Fibroblast of the aortic adventitia (primary cell): ENCODE measurements at places on chromosomes 1 and 21. TPM values are rescaled to one million over a fixed set of nuclear protein-coding genes. Genes with fewer than 3 reads are reported as not detected.

ABCD3 gene
- 35.2 and 37.6 TPM in 2 replicates for total RNA-seq

FCGR3B gene
- total RNA-seq, result not detected in 2 replicates

BACH1 gene
- 81.3 and 86.9 TPM in 2 replicates for total RNA-seq

LRRC3 gene
- 0.16 and 0.45 TPM in 2 replicates for total RNA-seq

AMY1A gene
- not detected in 2 replicates for total RNA-seq

ANXA9 gene
- total RNA-seq, result 0.09 and 0.49 TPM in 2 replicates

CLCA2 gene
- total RNA-seq, result 8.8 and 43.2 TPM in 2 replicates

EPB41 gene
- 31.8 and 42.9 TPM in 2 replicates for total RNA-seq

AADACL4 gene
- not detected in 2 replicates for total RNA-seq

ANKRD45 gene
- total RNA-seq, result 0.09 and 0.82 TPM in 2 replicates

LEPR gene
- 6.3 and 6.9 TPM in 2 replicates for total RNA-seq

ASPM gene
- 7.5 and 52.4 TPM in 2 replicates for total RNA-seq

PGLYRP4 gene
- not detected in 2 replicates for total RNA-seq

CCDC30 gene
- 1.4 and 5.8 TPM in 2 replicates for total RNA-seq

JAM2 gene
- 1.1 and 3.0 TPM in 2 replicates for total RNA-seq

C1orf87 gene
- not detected in 2 replicates for total RNA-seq

PAQR7 gene
- total RNA-seq, result 2.8 and 6.9 TPM in 2 replicates

NPL gene
- total RNA-seq, result 2.3 and 3.8 TPM in 2 replicates

PKN2 gene
- total RNA-seq, result 40.1 and 58.8 TPM in 2 replicates

TLCD4 gene
- total RNA-seq, result 0.25 and 0.36 TPM in 2 replicates

MYBPH gene
- total RNA-seq, result 0.08 TPM in 1 of 2 replicates, not detected in the other

ACTA1 gene
- total RNA-seq, result not detected in 2 replicates

CLCNKB gene
- total RNA-seq, result not detected in 2 replicates

SPATA1 gene
- 0.41 and 3.0 TPM in 2 replicates for total RNA-seq

LYPLAL1 gene
- total RNA-seq, result 15.4 and 40.6 TPM in 2 replicates

THEM5 gene
- total RNA-seq, result not detected in 2 replicates

AGT gene
- 1.1 and 8.4 TPM in 2 replicates for total RNA-seq

LY9 gene
- total RNA-seq, result 0.25 TPM in 1 of 2 replicates, not detected in the other

ERVH48-1 gene
- 0.74 TPM in 1 of 2 replicates, not detected in the other for total RNA-seq

NMNAT2 gene
- 0.49 and 3.4 TPM in 2 replicates for total RNA-seq

ATP1A4 gene
- total RNA-seq, result not detected in 2 replicates

CD1D gene
- 0.09 TPM in 1 of 2 replicates, not detected in the other for total RNA-seq

SPRR3 gene
- total RNA-seq, result not detected in 2 replicates

IVL gene
- total RNA-seq, result not detected in 2 replicates

PLA2G2D gene
- not detected in 2 replicates for total RNA-seq

OTUD3 gene
- total RNA-seq, result 5.8 and 7.0 TPM in 2 replicates

SLC44A3 gene
- total RNA-seq, result 1.6 and 2.9 TPM in 2 replicates

TRABD2B gene
- under 0.01 and 0.16 TPM in 2 replicates for total RNA-seq

CNN3 gene
- total RNA-seq, result 211 and 318 TPM in 2 replicates
